ENCODE measurements at places on chromosomes 5 and 9. TPM values are rescaled to one million over a fixed set of nuclear protein-coding genes. Genes with fewer than 3 reads are reported as not detected.

DNA sequence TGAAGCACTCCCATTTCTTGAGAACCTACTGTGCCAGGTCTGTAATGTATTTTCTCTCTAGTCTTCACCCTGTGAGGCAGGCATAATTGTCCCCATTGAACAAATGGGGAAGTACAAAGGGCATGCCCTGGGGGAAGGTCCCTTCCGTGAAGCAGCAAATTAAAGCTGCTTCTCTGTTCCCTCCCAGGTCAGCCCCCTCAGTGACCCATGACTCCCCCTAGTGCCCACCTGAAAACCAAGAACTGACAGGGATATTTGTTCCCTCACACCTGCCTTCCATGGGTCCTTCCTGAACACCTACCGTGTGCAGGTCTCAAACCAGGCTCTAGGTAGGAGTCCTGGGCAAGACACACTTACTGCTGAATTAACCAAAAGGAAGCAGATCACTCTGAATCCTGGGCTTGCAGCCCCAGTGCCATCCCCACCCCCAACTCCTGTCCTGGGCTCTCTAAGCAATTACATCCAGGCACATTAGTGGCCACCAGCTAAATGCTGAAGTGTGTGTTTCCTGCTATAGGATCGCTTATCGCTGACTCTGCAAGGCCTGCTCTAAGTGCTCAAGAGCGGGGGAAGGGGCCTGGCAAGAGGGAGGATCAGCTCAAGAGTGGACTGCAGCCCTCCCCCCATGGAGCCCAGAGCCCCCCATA is 254.8 kb downstream of the CDK5RAP2 start:
- H3K36me3 ChIP-seq = no peaks in the 10 kb centered on the region
- H3K4me1 ChIP-seq = no peaks in the 10 kb centered on the region
- H3K27me3 ChIP-seq = no peaks in the 10 kb centered on the region

GRCh38 chr9:21744320-21744719 is 58.1 kb upstream of the MTAP start:
- H3K4me1 ChIP-seq = no peaks in the 10 kb centered on the region
- DNase-seq = no peak
- H3K27me3 ChIP-seq = no peaks in the 10 kb centered on the region
- H3K27ac ChIP-seq = no peak overlapping the region

DNA sequence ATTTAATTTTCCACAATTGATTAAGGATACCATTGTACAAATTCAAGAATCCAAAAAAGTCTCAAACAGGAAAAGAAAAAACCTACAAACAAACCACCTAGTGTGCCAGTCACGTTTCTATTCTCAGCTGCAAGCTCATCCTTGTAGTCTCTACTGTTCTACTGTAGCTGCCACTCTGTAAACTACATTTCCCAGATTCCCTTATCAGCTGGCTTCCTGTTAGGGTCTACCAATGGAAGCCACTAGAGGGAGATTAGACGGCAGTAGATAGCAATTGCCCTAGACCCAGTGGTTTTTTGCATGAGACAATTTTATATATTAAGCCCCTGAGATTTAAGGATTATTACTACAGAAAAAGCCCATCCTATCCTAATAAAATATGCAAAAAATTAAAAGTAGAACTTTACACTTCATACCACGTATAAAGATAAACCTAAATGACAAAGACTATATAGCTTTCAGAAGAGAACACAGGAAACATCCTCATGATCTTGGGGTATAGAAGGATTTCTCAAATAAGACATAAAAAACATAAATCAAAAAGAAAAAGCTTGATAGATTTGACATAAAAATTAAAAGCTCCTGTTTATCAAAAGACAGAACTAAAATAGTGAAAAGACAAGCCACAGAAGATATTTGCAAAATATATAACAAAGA is 37.4 kb downstream of the P4HA2 start:
- H3K36me3 ChIP-seq = no peaks in the 10 kb centered on the region
- H3K27me3 ChIP-seq = no peaks in the 10 kb centered on the region
- H3K4me3 ChIP-seq = no peak overlapping the region
- no peaks in the 10 kb centered on the region for H3K4me1 ChIP-seq
- DNase-seq = no peak

DNA sequence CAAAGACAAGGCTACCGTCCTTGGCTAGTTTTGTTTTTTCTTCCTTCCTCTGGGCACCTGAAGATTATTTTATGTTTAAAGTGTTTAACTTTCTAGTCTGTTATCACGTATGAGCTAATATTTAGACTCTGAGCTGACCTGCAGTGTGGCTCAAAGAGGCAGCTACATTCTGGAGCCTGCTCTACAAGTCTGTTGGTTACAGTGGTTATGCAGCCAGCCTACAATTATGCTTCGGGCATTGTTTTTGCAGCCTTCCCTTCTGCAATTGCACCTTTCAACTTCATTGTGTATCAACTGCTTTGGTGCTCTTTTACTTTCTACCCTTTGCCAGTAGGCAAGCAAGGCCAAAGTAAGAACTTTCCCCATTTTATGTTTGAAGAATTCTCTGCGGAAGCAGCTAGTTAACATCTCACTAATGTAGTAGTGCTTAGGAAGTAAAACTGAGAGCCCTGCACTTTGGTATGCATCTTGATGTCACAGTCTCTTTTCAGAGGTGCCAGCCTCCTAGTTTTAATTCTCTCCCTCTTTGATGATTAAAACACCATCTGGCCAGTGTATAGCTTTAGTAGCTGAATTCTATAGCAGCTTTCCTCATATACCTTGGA is 322.1 kb downstream of the FAM170A start:
- no peak overlapping the region for H3K4me3 ChIP-seq
- no peaks in the 10 kb centered on the region for H3K36me3 ChIP-seq
- no peaks in the 10 kb centered on the region for H3K4me1 ChIP-seq
- no peaks in the 10 kb centered on the region for H3K27me3 ChIP-seq
- no peak overlapping the region for H3K27ac ChIP-seq

DNA sequence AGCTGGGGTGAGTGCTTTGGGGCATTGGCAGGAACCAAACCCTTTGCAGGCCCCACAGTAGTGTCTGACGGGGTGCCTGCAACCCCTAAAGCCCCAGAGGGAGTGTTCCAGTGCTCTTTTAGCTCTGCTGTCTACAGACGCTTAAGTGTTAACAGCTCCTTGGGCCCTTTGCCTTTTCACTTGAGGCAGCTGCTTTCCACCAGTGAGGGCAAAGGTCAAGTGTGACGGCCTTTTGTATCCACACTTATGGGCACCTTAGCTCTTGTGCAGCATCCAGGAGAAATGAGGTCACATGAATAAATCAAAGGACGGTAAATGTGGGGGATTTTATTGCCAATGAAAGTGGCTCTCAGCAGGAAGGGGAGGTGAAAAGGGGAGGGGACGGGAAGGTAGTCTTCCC is 241.4 kb upstream of the PCSK5 start:
- H3K36me3 ChIP-seq = no peaks in the 10 kb centered on the region
- no peaks in the 10 kb centered on the region for H3K27me3 ChIP-seq
- H3K4me1 ChIP-seq = peaks cover 26% of the 10 kb centered on the region
- no peak for DNase-seq
- H3K4me3 ChIP-seq = no peak overlapping the region

DNA sequence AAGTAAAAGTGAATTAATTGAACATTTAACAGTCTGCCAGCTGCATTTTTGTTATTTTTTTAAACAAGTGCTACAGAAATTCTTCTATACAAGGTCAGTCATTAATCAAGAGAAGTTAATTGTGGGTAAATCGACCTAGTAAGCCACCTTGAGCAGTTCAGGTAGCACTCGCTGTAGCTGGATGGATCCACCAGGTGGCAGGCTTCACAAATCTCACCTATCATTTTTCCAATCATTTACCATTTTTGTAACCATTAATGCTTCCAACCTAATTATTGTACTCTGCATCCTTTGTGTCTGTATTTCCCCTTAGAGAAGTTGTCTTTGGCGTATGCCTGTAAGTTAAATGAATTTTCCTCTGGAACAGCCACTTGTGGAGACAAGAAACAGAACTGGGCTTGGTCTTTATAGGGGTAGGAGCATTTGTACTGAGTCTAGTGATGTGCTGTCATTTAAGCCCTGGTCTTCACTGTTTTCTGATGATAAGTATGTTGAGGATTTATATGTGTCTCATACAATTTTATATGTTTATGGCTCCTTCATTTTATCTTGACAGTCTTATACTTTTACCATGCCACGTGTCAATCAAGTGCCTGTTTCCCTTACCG is 39.5 kb downstream of the CD180 start:
- H3K36me3 ChIP-seq = no peaks in the 10 kb centered on the region
- H3K4me3 ChIP-seq = no peak overlapping the region
- peak; percentile 53 for DNase-seq

- H3K4me3 ChIP-seq = no peak overlapping the region
- DNase-seq = no peak
- H3K27ac ChIP-seq = no peak overlapping the region
- H3K36me3 ChIP-seq = no peaks in the 10 kb centered on the region
These were observed 130.7 kb downstream of the TTLL11 start for GRCh38 chr9:121962421-121962820.

DNA sequence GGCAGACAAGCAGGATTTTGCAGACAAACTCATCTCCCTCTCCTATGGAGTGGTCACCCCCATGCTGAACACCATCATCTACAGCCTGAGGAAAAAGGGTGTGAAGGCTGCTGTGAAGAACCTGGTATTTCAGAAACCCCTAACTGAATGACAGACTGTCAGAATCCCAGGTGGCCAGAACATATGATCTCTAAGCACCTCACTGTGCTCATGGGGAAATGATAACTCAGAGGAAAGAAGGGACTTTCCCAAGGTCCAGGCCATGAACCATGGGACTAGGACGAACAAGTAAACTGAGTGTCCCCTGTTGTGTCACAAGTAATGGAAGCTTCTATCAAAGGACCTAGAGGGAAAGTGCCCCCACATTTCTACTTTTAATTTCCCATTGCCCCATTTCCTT is 14.7 kb upstream of the RECK start:
- H3K4me3 ChIP-seq = no peak overlapping the region
- no peaks in the 10 kb centered on the region for H3K36me3 ChIP-seq
- no peaks in the 10 kb centered on the region for H3K27me3 ChIP-seq
- DNase-seq = no peak
- peaks cover 3% of the 10 kb centered on the region for H3K4me1 ChIP-seq

GRCh38 chr5:120159155-120159554 is 304.9 kb upstream of the PRR16 start:
- no peak overlapping the region for H3K27ac ChIP-seq
- no peak for DNase-seq
- H3K4me3 ChIP-seq = no peak overlapping the region
- H3K27me3 ChIP-seq = no peaks in the 10 kb centered on the region

DNA sequence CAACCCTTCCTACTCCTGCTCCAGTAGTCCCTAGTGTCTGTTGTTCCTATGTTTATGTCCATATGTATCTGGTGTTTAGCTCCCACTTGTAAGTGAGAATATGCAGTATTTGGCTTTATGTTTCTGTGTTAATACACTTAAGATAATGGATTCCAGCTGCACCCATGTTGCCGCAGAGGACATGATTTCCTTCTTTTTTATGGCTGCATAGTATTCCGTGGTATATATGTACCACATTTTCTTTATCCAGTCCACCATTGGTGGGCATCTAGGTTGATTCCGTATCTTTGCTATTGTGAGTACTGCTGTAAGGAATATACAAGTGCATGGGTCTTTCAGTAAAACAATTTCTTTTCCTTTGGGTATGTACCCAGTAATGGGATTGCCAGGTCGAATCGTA is 5.2 kb upstream of the ARRDC3 start:
- H3K4me3 ChIP-seq = no peak overlapping the region
- peaks cover 4% of the 10 kb centered on the region for H3K4me1 ChIP-seq
- H3K36me3 ChIP-seq = no peaks in the 10 kb centered on the region
- DNase-seq = no peak
- no peaks in the 10 kb centered on the region for H3K27me3 ChIP-seq

DNA sequence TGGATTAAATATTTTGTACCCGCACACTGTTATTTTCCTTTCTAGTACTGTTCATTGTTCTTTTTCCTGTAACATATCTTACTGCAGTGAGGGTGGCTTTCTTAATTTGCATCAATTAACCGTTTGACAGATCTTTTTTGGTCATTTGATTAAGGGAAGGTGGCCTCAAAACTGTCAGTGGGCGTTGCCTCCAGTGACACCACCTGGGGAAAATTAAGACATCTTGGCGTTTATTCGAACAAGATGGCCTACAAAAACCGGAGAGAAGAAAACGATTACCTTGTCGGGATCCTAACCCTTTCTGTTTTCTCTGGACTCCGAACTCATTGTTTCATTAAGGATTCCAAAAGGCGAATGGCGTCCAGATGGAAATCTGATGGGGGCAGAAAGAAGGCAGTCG is 2.0 kb downstream of the BASP1 start:
- no peaks in the 10 kb centered on the region for H3K36me3 ChIP-seq
- no peak for DNase-seq
- H3K4me1 ChIP-seq = peaks cover 6% of the 10 kb centered on the region
- H3K4me3 ChIP-seq = no peak overlapping the region

DNA sequence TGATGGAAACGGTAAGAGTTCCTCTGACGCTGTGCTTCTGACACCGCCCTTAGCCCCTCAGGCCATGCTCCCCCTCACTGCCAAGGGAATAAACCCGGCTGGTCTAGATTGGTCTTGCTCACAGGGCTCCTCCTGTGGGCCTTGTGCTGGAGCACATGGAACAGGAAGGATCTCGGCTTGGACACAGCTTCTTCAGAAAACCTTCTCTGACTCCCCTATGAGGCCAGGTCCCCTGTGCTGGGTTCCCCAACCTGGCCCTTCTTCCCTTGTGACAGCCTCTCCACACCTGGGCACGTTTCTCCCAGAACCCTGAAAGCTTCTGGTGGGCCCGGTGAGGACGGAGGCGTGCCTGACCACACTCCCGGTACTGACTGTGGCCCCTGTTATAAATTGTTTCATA is 8.2 kb downstream of the SPATA31E1 start:
- no peak overlapping the region for H3K4me3 ChIP-seq
- no peak for DNase-seq
- H3K27me3 ChIP-seq = no peaks in the 10 kb centered on the region
- no peak overlapping the region for H3K27ac ChIP-seq

- H3K27ac ChIP-seq = no peak overlapping the region
- no peaks in the 10 kb centered on the region for H3K27me3 ChIP-seq
- no peak overlapping the region for H3K4me3 ChIP-seq
- DNase-seq = no peak
- no peaks in the 10 kb centered on the region for H3K36me3 ChIP-seq
These were observed 11.1 kb upstream of the SHOC1 start for GRCh38 chr9:111805830-111806241.

CHSY3 gene
- total RNA-seq = 5.6 TPM

PCDHGC4 gene
- 5.4 TPM for total RNA-seq

PCDHGA10 gene
- 8.9 TPM for total RNA-seq

LTC4S gene
- total RNA-seq = 22.2 TPM

FOXE1 gene
- total RNA-seq = 748 TPM

TMED9 gene
- 98.4 TPM for total RNA-seq

PLAC8L1 gene
- not detected for total RNA-seq

NOP16 gene
- total RNA-seq = 10.5 TPM

ACTL7A gene
- total RNA-seq = not detected

TLR4 gene
- 9.8 TPM for total RNA-seq

All from thyroid gland (tissue), 4 donors.